ENCODE measurements at places on chromosomes 2 and 18.

DNA sequence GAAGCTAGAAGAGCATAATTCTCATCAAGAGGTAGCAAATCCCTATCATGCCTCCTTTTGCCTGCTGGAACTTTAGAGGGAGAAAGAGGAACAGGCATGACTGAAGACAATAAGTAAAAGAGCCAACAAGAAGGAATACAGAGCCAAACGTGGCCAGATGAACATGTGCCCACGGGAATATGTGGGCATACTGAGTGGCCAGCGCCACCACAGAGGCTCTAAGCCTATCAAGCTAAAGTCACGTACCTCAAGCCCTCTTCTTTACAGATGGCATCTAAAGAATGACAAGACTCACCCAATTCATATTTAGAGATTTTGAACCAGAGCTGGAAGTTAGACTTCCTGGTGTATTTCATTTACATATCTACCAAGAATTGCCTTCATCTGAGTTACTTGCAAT lies 59.9 kb upstream of the ITGA4 start:
- DNase-seq = no peak

GRCh38 chr18:62797329-62797728 lies 82.0 kb downstream of the PHLPP1 start:
- DNase-seq = no peak

GRCh38 chr2:47056374-47056773 lies 98.7 kb downstream of the STPG4 start:
- no peak for DNase-seq

DNA sequence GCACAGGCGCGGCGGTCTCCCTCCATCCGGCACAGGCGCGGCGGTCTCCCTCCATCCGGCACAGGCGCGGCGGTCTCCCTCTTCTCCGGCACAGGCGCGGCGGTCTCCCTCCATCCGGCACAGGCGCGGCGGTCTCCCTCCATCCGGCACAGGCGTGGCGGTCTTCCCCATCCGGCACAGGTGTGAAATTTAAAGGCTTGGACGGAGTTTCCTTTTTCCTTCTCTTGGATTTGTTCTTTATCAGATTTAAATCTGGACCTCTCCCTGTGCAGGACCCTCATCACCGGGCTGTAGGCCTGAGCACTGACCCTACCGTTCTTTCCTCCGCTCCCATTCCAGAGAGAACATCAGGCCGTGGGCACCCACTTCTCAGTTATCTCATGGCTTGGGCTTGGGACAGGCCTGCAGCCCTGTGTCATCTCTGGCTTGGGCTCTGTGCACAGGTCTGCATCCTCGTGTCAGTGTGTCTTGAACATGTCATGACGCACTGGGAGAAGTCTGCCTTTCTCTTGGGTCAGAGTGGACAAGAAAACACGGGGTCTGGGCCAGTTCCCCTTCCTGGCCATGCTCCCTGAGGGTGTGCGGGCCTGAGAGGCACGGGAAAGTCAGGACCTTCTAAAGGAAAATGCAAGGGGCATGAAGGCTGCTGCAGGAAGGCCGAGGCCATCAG lies 53.9 kb upstream of the PXDN start:
- DNase-seq = no peak

- no peak for DNase-seq
Observed at GRCh38 chr2:83900862-83901261, 558.2 kb downstream of the SUCLG1 start.

DNA sequence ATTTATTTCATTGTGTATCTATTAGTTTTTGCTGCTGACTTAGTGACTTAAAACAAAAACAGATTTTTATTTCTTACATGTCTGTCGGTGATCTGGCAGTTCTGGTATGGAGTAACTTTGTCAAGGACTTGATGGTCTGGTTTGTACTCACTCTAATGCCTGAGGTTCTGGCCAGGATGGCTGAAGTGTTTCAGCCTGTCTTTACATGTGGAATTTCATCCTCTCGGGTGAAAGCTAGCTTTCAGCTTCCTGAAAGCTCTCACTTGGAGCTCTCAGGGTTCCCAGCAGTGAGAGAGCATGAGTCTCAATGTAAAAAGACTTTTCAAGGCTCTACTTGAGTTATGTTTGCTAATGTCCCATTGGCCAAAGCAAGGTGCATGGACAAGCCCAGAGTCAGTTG lies 216.4 kb downstream of the NR4A2 start:
- no peak for DNase-seq

DNA sequence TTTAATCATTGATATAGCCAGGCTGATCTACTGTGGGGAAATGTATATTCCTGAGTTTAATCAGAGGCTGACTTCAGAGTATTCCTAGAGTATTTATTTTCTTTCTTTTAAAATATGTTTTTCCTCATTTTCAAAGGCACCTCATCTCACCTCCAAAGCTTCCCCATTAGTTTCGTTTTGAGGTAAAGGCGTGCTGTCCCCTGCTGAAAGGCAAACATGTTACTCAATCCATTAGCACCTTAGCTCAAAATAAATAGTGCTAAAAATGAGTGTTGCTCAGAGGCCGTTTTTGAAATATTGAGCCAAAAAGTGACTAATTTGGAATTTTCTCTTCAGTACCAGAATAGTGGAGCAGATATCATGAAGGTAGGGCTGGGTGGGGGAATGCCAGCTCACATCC lies 386.2 kb downstream of the SOX11 start:
- DNase-seq = no peak

- peak; percentile 25 for DNase-seq
Observed at GRCh38 chr2:7972670-7973069, 709.2 kb upstream of the ID2 start.

- DNase-seq = no peak
Observed at GRCh38 chr2:201913201-201913600, 106.9 kb downstream of the CDK15 start.

- DNase-seq = no peak
Observed at GRCh38 chr2:30527859-30528258, 80.8 kb downstream of the LCLAT1 start.

DNA sequence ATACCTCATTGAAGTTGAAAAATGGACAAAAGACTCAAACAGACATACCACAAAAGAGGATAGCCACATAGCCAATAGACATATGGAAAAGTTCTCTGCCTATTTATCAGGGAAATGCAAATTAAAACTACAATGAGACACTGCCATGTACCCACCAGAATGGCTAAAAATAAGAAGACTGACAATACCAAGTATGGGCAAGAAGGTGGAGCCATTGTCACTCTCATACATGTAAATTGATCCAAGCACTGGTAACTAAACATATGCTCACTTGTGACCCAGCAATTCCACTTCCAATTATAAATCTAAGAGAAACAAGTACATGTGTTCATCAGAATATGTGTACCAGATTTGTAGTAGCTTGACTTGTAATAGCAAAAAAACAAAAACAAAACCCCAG lies 4.6 kb downstream of the LOXHD1 start:
- no peak for DNase-seq

GRCh38 chr2:21429747-21430146 lies 306.0 kb downstream of the TDRD15 start:
- no peak for DNase-seq

- no peak for DNase-seq
Observed at GRCh38 chr2:35803126-35803525, 552.5 kb upstream of the CRIM1 start.

- no peak for DNase-seq
Observed at GRCh38 chr18:76451396-76452331, 43.4 kb downstream of the ZNF516 start.

GRCh38 chr2:65604246-65604645 lies 171.8 kb upstream of the SPRED2 start:
- no peak for DNase-seq

GRCh38 chr2:2022941-2023586 lies 278.7 kb upstream of the PXDN start:
- DNase-seq = no peak

DNA sequence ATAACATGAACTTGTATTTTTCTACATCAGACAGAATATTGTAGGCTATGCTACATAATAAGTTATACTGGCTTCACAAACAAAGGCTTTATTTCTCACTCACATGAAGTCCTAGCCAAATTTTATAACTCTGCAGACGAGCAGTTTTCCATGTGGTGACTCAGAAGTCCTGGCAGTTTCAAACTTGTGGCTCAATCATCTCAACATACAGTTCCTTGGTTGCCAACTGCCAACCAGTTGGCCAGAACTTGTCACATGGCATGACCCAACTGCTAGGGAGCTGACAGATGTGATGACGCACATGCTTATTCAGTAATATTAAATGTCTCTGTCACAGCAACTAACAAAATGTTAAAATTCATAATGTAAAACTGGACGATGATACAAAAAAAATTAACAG lies 63.8 kb upstream of the ZC3H15 start:
- DNase-seq = no peak

DNA sequence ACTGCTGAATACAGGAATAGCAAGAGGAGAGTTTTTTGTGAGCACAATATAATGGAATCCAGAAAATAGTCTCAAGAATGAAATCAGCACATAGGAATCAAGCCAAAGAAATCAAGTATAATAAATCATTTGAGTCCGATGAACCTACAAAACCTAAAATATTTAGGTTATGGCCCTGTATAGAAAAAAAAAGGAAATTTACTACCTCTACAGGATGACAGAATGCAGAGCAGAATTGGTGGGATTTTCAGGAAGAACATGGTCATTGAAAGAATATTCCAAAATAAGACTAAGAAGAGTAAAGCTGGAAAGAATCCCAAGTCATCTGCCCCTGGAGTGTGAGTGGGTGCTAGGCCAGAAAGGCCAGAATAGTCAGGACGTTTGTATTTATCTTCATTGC lies 1041.2 kb upstream of the CDH2 start:
- DNase-seq = no peak

DNA sequence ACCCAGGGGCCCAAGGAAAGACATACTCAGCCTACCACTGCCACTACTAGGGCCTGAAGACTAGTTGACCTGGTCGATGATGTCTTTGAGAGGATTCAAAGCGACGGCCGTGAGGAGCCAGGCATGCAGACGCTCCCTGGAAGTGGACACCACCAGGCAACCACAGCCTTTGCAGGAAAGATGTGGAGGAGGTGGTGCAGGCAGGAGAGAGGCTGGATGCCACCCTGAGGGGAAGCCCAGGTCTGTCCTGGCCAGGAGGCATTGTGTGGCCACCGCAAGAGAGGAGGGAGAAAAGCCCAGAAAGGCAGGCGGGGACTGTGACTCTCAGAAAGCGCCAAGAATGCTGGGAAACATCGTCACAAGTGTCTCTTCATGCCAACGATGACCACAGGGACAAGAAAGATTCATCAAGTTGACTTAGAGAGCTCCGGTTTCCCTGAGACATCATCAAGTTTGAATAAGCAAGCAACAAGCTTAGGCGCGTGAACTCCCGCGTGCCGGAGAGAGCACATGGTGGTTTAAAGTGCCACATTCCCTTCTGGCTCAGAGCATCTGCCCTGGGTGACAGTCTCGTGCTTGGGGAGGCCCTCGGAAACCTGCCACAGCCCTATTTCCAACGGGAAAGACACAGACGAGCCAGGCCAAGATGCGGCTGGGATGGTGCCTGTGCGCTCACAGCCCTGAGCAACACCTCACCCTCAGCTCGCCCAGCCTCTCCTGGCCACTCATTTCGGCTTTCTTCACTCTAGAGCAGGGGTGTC lies 464.5 kb upstream of the SALL3 start:
- DNase-seq = no peak

- DNase-seq = no peak
Observed at GRCh38 chr2:66930339-66931220, 466.6 kb upstream of the ETAA1 start.

DNA sequence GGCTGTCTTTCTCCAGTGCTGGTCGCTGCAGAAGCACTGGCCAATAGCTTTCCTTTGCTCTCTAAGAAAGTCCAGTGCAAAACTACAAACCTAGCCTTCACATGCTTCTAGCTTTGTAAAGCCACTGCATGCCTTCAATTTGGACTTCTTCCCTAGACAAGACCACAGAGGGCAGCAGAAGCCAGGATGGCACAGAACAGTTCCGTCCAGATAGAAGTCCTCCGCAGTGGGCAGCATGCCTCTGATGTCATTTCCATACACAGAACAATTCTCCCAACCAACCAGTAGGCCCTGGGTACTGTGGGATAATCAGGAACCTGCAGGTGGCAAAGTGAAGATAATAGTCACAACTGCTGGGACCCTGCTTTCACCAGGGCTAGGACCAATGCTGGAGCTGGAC lies 3.3 kb downstream of the ST6GAL2 start:
- no peak for DNase-seq

- DNase-seq = no peak
Observed at GRCh38 chr2:16520891-16521290, 144.7 kb downstream of the CYRIA start.

DNA sequence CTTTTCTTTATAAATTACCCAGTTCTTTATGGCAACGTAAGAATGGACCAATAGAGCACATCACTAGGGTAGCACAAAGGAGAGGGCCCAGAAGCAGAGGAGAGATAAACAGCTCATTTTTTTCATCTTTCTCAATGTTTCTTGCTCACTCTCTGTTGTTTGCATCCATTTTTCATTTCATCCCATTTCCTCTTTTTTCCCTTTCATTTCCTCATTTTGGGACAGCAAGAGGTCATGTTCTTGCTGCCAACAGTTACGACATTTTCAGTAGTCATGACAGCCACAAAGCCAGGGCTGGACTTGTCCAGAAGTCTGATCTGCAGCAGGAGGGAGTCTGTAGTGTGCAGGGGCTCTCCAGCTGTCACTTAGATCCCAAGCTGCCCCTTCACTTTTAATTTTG lies 52.7 kb upstream of the CYP1B1 start:
- no peak for DNase-seq

Data from WTC11 (cell line).